ENCODE measurements at places on chromosomes 7 and 10.

- no peak for DNase-seq
Observed at GRCh38 chr7:27188386-27189294, 3.6 kb upstream of the HOXA11 start.

DNA sequence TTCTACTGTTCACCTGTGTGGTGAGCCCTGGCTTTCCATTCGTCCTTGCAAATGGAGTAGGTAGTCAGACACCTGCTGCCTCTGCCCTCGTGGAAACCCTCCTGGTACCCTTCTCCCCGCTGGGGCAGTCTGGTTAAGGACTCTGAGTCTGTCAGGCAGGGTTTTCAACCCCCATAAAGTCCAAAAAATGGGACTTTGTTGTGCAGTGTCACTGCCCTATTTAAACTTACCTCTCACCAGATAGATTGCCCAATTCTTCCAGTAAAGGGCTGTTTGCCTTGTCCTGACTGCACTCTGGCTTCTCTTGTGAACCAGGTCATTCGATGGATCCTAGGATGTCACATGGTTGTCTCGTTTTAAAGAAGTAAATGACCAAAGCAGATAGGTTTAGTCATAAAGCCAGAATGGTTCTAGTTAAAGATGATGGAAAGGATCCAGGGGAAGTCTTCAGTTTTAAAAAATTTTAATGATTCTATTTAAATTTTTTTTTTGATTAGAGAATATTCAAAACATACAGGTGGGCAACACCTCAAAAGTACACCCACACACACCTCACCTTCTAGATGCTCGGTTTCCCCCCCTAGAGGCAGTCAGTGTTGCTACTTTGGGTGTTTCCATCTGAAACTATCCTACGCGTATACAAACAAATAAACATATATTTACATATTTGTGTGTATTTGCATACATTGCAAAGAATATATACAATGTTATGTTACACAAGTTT is 22.0 kb downstream of the TMEM176B start:
- DNase-seq = no peak

GRCh38 chr7:151448261-151449252 is 8.6 kb upstream of the CRYGN start:
- peak; percentile 39 for DNase-seq

DNA sequence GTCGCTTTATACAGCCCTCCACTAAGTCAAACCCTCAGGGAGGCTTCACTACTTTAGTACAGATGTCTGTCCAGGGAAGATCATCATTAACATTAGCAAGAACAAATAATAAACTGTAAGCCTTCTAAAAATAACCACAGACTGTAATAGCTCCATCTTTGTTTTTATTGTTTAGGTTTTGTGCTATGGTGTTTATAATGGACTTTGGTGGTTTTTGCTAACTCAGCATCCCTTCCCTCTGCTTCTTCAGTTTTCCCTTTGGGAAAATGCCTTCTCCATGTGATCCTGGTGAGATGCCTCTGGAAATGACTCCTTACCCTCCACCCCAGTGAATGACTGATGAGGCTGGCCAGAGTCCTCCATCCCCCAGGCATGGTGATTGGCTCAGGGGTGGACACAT is 131.3 kb downstream of the ICA1 start:
- no peak for DNase-seq

DNA sequence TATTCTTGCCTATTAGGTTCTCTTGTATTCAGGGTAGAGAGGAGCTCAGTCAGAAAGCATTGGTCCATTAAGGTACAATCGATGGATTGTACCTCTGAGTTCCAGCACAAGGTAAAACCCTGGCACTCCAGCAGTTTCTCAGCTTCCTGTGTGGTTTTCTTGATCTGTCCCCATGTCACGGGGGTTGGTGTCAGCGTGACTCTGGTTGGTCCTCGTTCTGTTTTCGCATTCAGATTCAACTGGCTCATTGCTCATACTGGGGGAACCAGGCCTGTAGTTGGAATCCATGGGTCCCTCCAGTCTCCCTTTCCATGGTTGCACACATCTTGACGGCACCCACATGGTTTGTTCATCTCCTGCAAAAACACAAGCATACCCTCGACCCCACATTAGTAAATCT is 32.7 kb upstream of the RASGEF1A start:
- DNase-seq = no peak

- DNase-seq = no peak
Observed at GRCh38 chr10:28188526-28188925, 114.3 kb downstream of the MPP7 start.

GRCh38 chr10:118832241-118832651 is 77.5 kb upstream of the CACUL1 start:
- no peak for DNase-seq

DNA sequence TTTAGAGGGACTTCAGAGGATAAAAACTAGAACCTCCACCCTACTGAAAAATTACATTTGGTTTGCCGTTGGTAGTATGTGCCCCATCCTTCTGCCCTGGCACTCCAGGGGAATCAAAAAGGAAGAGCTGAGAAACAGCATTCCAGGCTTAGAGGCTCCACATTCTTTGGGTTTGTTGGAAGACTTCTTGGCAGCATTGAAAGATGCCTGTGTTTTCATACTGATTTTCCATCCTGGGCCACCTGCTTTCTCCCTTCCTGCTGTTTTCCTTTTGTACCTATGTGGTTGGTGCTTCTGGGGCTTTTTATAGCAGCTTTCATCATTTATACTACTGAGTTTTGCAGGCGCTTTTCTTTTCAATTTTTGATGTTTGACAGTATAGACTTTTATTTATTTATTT is 61.7 kb downstream of the AUTS2 start:
- no peak for DNase-seq

DNA sequence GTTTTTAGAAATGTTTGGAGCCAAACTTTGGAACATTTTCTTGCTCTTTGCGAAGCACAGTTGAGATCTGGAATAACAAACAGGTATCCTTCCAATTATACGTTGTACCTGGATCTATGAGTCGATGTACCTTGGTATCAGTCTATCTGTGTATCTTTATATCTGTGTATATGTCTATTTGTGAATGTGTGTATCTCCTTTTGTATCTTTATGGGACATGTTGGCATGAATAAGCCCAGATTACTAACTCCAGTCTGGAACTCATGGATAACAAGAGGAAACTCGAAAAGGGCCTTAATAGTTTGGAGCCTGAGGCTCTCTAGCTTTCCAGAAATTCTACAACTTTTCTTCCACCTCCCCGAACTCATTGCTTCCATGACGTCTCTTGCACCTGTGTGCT is 490.0 kb downstream of the GATA3 start:
- DNase-seq = no peak

DNA sequence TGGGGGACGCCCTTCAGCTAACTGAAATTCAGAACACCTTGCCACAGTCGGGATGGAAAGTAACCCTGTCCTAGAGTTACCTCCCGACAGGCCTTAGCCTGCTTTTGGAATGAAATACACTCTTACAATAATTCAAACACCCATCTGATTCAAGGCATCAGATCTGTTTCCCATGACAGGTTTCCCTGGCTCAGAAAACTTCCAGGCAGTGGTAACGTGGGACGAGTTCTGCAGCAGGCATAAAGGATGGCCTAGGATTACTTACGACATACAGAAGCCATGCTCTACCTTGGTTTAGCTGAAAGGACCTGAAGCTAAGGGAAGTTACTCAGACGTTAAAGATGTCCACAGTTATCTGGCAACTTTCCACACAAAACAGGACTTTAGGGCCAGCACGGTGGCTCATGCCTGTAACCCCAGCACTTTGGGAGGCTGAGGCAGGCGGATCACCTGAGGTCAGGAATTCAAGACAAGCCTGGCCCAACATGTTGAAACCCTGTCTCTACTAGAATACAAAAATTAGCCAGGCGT is 5.0 kb downstream of the PAXIP1 start:
- DNase-seq = no peak

GRCh38 chr7:32761451-32762205 is 129.9 kb downstream of the KBTBD2 start:
- no peak for DNase-seq

DNA sequence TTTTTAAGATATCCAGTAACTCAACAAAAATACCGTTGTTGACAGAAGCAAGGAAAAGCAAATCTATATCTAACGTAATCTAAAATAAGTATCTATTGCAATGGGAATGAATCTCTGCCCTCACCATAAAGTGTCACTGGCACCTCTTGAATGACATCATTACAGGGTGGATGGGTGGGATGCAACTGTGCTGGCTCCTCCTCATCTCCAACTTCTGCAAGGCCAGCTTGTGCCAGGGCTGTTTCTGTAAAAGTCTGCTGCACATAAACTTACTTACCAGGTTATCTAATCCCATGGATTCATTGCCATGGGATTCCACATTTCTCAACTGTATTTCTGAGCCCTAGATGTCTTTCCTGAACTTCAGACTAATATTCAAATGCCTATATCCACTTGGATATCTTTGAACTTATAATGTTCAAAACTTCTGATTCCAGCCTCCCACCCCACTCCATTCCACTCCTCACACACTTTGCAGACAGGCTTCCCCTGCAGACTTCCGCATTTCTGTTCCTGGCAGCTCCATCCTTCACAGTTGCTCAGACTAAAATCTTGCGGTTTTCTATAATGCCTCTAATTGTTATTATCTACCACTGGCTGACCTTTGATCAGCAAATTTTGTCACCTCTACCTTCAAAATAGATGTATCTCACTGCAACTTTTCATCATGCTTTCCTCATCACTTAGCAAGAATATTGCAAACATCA is 10.7 kb downstream of the FGL2 start:
- no peak for DNase-seq

DNA sequence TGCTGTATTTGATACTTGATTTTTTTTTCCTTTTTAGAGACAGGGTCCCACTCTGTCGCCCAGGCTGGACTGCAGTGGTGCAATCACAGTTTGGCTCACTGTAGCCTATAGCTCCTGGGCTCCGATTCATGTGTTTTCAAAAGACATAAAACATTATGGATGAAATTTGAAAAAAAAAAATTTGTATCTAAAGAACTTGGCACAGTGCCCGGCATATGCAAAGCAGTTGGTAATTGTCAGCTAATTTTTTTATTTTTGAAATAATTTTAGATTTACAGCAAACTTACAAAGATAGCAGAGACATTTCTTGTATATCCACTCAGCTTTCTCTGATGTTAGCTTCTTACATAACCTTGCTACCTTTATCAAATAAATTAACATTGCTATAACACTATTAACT is 20.3 kb upstream of the SAMD8 start:
- no peak for DNase-seq

GRCh38 chr7:108529341-108529740 is 3.4 kb upstream of the PNPLA8 start:
- no peak for DNase-seq

DNA sequence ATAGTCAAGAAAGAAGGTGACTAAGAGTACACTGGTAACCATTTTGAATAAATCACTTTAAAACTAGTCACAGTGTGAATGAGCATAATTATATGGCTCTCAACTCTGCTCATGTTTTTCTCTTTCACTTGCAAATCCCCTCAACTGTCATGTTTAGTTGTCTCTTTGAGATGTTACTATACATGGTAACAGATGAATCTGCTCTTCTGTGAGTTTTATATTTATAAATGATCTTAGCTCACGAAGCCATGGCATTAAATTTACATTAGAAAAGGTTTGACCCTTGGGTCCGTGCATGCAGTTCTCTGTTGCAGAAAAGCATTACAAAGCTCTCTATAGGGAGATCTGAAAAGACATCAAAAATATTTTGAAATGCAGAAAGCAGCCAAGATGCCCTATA is 33.0 kb upstream of the LRRTM3 start:
- no peak for DNase-seq

- no peak for DNase-seq
Observed at GRCh38 chr7:112010109-112010508, 196.1 kb downstream of the DOCK4 start.

- no peak for DNase-seq
Observed at GRCh38 chr7:130973637-130974036, 239.6 kb upstream of the KLF14 start.

GRCh38 chr10:34428501-34428900 is 386.6 kb downstream of the PARD3 start:
- no peak for DNase-seq

DNA sequence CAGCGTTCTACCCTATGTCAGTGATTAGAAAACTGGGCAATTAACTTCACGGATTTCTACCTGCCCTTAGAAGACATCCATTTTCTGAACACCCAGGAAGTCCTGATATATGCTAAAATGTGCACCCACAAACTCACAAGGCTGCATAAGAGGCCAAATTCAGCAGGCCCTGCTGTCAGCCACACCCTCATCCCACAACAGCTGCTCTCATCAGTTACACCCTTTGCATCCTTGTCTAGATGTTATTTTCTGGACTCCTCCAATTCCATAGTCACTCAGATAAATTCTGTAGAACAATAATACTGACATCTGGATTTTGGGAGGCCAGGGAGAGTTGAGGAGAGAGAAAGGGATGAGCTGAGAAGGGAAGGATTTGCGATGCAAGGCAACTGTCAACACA is 208.9 kb downstream of the TAX1BP1 start:
- DNase-seq = no peak

GRCh38 chr7:22670422-22670815 is 56.6 kb upstream of the IL6 start:
- DNase-seq = no peak

DNA sequence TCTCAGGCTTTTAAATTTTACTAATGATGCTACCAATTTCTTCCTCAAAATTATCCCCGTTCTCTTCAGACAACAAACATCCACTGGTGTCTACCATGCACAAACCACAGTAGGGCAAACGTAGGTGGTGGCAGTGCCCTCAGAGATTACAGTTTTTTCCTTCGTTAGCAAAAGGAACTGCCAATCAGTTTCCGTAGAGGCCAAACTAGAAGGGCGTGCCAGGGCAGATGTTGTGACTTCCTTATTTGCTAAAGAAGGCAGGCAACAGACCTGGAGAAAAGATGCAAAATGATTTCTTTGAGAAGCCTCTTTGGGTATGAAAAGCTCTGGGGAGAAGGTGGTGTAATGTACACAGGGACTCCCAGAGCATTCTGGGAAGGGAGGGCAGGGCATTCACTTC is 7.6 kb upstream of the FAM180A start:
- DNase-seq = no peak

DNA sequence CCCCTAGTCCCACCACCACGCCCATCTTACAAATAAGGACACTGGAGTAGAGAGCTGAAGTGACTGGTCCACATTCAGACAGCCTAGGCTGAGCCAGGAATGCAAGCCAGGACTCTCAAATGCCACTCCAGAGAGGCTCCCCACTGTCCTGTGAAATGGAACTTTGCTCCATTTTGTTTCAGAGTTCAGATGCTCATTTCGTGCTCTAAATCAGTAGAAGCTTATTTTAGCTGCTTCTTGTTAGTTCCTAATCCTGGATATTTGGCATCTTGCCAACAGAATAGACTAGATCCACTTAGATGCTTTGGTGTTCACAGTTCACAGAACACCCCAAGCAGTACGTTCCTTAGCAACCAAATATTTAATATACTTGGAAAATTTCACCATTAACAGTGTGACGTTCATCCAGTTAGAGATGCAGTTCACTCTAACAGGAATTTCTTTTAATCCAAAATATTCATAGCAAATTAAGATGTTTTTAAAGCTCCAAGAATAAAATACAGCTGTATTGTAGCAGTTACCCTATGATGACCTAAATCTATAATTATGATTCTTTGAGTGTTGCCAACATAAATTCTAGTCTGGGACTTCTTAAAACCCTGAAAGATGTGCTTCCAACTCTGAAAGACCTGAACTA is 7.3 kb downstream of the MMP21 start:
- DNase-seq = no peak

All from stimulated activated CD8-positive, alpha-beta memory T cell treated with anti-CD3 and anti-CD28 coated beads, Interleukin-4, amount 100 ng/mL, for 4 hours (primary cell).